ENCODE measurements at places on chromosomes 16 and 17. TPM values are rescaled to one million over a fixed set of nuclear protein-coding genes. Genes with fewer than 3 reads are reported as not detected.

Gene CYBC1
- 56.0 TPM for total RNA-seq

Gene TGFB1I1
- total RNA-seq, result 136 TPM

Gene ITGA2B
- total RNA-seq, result 0.24 TPM

Gene DPEP2
- 0.23 TPM for total RNA-seq

Gene HOXB13
- total RNA-seq, result not detected

Data from glomerular endothelial cell (primary cell).